Caco-2 (cell line): ENCODE measurements at places on chromosomes 3 and 15. TPM values are rescaled to one million over a fixed set of nuclear protein-coding genes. Genes with fewer than 3 reads are reported as not detected.

The CELSR3 gene
- 35.4 and 39.0 TPM in 2 replicates for total RNA-seq

The CSPG5 gene
- 0.67 and 0.77 TPM in 2 replicates for total RNA-seq

The GUCA1C gene
- total RNA-seq: not detected in 2 replicates

The SPTSSB gene
- 45.9 and 51.6 TPM in 2 replicates for total RNA-seq

The DHX36 gene
- 76.4 and 87.3 TPM in 2 replicates for total RNA-seq

The FYCO1 gene
- total RNA-seq: 10.8 and 10.9 TPM in 2 replicates

The GPR15 gene
- not detected in 2 replicates for total RNA-seq

The OR5K1 gene
- not detected in 2 replicates for total RNA-seq

The AADACL2 gene
- not detected in 2 replicates for total RNA-seq

The ECE2 gene
- total RNA-seq: not detected in 2 replicates
